NCI-H1048 (cell line): ENCODE measurements at places on chromosomes 1 and 21.

- DNase-seq = peak; percentile 57
Observed at GRCh38 chr1:183180218-183180617, 5.8 kb upstream of the LAMC2 start.

- no peak for DNase-seq
Observed at GRCh38 chr1:56627019-56627635, 18.0 kb upstream of the PRKAA2 start.

DNA sequence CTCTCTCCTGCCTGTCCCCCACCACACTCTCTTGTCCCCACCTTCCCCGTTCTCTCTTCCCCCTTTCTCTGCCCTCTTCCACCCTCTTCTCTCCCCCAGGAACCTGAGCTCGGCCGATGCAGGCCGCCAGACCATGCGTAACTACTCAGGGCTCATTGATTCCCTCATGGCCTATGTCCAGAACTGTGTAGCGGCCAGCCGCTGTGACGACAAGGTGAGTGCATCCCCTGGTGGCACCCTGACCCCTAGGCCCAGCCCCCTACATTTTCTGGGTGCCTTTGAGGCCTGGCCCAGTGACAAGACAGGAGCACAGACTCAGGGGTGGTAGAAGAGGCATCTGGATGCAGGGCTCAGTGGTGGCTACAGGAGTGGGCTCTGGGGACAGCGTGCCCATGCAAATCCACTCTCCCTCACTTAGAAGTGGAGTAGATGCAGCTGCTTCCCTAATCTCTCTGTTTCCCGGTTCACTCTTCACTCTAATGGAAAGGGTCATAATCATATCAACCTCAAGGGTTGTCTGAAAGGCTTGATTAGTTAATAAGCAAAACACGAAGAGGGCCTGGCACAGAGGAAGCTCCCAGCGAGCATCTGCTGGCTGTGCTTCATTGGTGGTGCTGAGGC lies 37.0 kb downstream of the PKP1 start:
- no peak for DNase-seq

- DNase-seq = no peak
Observed at GRCh38 chr1:167263819-167264464, 43.3 kb downstream of the POU2F1 start.

DNA sequence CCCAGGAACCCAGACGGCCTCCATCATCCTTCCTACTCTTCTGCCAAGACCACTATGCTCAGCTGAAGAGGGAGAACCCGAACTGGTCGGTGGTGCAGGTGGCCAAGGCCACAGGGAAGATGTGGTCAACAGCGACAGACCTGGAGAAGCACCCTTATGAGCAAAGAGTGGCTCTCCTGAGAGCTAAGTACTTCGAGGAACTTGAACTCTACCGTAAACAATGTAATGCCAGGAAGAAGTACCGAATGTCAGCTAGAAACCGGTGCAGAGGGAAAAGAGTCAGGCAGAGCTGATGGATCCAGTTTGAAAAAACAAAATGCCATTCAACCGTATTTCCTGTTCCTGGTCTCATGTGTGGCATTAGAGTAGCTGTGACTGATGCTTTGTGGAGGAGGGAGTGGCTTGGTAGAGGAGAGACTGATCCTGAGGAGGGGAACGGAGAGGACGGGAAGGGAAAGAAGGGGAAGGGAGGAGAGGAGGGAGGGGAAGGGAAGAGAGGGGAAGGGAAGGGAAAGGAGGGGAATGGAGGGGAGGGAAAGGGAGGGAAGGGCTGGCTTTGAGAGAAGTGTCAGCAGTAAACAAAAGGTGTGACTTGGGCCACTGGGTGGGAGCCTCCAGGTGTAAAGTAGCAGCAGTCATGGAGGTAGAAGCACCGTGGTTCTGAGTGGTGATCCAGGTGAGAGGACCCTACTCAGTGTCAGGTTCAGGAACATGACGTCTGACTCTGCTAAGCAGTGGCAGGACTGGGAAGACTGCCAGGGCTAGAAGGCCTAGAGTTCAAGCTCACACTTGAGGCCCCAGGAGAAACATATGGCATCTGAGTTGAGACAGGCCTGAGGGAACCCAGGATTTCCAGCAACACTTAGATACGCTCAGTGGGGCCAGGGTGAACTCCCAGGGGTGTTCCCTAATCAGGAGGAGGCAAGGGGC lies 846 bp downstream of the HMGB4 start:
- DNase-seq = no peak

- no peak for DNase-seq
Observed at GRCh38 chr1:4752059-4752458, 97.7 kb downstream of the AJAP1 start.

GRCh38 chr1:53454019-53454418 lies 5.2 kb upstream of the DMRTB1 start:
- DNase-seq = no peak

DNA sequence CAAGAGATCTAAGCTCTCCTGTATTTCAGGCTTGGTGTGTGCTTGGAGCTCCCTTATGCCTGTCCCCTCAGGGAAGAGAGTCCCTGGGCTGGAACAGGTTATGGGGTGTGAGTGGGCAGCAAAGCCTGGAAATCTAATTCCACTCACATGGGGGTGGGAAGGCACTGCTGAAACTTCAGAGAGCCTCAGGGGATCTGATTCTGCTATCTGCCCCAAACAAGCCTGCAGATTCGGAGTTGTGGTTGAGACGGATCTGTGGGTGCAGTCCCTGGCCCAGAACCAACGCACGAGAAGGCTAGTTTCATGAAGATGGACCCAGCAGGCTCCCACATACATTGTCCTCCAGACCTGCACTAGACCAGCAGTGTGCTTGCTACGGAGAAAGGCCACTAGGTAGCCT lies 2.9 kb downstream of the BLACAT1 start:
- DNase-seq = no peak

DNA sequence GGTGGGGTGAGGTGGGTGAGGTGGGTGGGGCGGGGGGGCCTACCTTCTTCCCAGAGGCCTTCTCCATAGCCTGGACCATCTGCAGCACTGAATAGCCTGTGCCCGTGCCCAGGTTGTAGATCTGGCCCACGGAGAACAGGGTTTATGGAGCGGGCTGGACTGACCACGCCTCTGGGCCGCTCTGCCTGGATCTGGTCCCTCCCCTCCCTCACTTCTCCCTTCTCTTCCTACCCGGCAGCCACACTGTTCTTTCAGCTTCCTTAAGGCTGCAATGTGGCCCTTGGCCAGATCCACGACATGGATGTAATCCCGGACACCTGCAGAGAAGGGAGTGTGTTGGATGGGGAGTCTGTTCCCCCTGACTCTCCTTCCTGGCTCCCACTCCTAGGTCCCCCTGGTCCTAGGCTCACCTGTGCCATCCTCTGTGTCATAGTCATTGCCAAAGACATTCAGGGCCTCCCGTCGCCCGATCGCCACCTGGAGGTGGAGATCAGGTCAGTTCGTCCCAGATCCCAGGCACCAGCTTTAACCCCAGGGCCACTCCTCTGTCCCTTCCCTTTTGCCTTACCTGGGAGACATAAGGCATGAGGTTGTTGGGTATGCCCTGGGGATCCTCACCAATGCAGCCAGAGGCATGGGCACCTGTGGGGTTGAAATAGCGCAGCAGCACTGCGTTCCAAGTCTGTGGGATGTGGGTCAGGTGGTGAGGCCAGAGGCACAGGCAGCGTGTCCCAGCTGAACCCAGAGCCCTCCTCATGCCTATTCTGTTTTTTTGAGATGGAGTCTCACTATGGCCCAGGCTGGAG lies 3.9 kb downstream of the GALE start:
- DNase-seq = no peak

GRCh38 chr21:29725025-29725736 lies 214.6 kb downstream of the GRIK1 start:
- DNase-seq = no peak

DNA sequence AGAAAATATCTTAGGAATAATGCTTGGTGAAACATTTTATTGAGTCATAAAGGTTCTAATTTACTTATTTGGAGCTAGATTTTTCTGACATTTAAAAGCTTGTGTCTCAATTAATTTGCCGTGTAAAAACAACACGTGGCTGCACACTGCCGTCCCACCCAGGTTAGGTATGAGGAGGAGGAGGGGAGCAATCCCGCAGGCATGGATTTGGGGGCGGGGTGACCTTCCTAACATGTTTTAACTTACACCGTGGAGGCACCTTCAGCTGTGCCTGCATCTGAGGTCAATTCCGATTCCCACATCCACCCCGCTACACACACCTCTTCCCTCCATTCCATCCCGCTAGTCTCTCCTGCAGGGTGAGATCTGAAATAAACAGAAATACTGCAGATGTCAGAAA lies 28.5 kb upstream of the UMODL1 start:
- no peak for DNase-seq

DNA sequence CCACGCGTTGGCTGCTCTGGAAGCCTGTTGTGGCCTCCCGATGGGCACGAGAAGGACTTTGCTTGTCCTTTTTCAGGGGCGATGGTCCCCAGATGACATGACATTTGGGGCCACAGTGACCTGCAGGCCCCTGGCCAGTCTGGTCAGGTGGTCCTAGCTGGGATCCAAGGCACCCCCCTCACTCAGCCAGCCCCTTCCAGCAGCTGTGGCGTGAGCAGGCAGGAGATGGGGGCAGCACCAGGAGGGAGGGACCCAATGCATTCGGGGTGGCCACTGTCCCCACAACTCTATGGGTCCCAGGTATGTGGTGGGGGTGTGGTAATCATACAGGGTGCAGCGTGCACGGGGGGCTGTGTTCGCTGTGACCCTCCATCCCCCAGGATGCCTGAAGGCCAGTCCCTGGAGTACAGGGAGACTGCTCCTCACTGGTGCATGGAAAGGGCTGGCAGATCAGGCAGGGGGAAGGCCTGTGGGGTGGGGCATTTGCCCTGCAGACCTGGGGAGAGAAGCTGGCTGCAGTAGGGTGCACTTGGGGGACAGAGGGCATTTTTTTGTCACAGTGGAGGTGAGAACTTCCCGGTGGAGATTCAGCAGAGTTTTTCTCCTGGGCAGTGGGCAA lies 31.7 kb downstream of the WNT3A start:
- DNase-seq = no peak

DNA sequence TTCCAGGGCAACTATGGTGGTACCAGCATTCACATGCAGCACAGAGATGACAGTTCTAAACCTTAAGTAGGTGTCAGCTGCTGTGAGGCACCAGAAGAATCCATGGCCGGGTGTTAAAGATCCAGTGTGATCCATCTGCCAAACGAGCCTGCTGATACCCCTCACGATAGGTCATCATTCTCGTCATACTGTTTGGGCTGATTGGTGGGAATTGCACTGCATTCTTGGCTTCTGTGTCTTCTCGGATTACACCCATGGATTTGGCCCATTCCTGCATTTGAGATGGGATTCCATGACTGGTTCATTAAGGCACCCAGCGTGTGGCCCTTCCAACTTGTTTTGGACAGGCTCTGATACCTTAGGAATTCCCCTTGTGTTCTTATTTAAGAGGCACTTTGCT lies 55.2 kb downstream of the ST6GALNAC3 start:
- DNase-seq = no peak

DNA sequence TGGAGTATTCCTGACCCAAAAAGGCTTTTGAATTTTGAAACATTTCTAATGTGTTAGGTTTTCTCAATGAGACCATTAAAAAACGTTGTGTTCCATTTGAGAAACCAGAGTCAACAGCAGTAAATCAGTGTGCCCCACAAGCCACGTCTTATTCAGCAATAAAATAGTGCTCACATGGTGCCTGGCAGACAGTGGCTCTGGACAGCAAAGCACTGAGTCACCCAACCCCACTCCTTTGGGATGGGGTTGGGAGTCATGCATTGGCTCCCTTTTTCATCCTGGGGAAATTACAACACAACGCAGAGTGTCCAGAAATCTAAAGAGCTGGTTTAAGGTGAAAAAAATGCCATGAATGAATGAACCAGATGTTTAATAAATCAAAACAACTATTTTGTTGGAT lies 46.5 kb downstream of the KCNJ15 start:
- no peak for DNase-seq

- DNase-seq = no peak
Observed at GRCh38 chr1:231814521-231814920, 187.9 kb downstream of the DISC1 start.

DNA sequence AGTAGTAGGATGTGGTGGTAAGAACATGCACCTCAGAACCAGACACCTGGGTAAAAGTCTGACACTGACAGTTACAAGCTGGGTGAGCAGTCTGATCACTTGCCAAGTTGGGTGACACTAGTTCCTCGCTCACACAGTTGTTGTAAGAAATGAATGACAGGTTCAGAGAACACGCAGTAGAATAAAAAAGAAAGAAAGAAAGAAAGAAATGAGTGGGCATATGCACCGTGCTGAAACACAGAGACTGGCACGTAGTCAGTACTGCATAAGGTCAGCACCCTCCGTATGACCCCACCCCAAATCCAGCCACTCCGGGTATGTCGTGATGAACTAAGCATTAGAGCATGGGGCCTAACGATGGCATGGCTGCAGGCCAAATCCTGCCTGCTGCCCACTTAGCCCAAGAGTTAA lies 90.6 kb downstream of the GLUL start:
- no peak for DNase-seq

GRCh38 chr1:241999026-241999425 lies at the start of gene MAP1LC3C:
Gene MAP1LC3C, minus strand, starts transcription at chr1:241999098. Its CDS starts 90 bp downstream, at chr1:241999008.
- no peak for DNase-seq

GRCh38 chr1:209356976-209357377 lies 226.5 kb upstream of the CAMK1G start:
- DNase-seq = no peak

DNA sequence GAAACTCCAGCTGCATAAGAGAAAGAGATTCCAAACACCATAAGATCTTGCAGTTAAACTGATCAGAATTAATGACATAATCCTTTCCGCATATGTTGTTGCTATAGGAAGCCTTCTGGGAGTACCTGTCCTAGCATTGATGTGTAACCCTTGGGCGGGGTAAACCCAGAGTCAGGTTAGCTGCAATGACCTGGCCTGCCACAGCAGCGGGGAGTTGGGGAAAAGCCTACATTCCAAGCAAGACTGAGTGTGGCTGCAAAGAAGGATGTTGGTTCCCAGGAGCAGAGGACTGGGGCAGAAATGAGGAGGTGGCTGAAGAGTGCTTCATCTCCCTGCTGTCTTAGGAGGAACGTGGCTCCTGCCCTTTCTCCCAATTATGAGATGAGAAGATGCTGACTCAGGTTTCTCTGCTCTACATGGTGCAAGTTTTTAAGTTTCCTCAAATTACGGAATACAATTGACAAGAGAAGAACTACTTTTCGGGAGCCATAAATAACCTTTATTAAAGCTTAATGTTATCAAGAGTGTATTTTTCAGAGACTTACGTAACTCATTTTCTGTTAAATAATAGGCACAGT lies 142.1 kb downstream of the RYR2 start:
- no peak for DNase-seq

- no peak for DNase-seq
Observed at GRCh38 chr1:81430955-81431623, 369.6 kb upstream of the ADGRL2 start.

GRCh38 chr1:46717654-46718053 lies 1.3 kb downstream of the EFCAB14 start:
- DNase-seq = no peak

GRCh38 chr1:62011006-62011405 lies 183.6 kb upstream of the L1TD1 start:
- DNase-seq = no peak

- DNase-seq = no peak
Observed at GRCh38 chr21:46402421-46402820, 56.3 kb upstream of the DIP2A start.

- DNase-seq = no peak
Observed at GRCh38 chr1:86860020-86860419, 53.9 kb downstream of the SELENOF start.

- DNase-seq = no peak
Observed at GRCh38 chr1:234842726-234843641, 233.0 kb upstream of the IRF2BP2 start.

GRCh38 chr21:39913706-39914305 lies 46.6 kb downstream of the PCP4 start:
- DNase-seq = no peak
